Left kidney (tissue), 8 donors: ENCODE measurements at places on chromosomes 1 and 21.

- DNase-seq: no peak
These were observed 12.2 kb upstream of the TRNAU1AP start for GRCh38 chr1:28540651-28541050.

DNA sequence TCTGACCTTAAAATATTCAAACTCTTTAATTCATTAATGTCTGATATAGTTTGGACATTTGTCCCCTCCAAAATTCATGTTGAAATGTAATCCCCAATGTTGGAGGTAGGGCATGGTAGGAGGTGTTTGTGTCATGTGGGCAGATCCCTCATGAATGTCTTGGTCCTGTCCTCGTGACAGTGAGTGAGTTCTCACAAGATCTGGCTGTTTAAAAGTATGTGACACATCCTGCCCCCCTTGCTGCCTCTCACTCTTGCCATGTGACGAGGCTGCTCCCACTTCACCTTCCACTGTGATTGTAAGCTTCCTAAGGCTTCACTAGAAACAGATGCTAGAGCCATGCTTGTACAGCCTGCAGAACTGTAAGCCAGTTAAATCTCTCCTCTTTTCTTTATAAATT lies 21.3 kb upstream of the FBXO28 start:
- DNase-seq: no peak

- no peak for DNase-seq
These were observed 42.3 kb upstream of the RUNX3 start for GRCh38 chr1:24972221-24972914.

DNA sequence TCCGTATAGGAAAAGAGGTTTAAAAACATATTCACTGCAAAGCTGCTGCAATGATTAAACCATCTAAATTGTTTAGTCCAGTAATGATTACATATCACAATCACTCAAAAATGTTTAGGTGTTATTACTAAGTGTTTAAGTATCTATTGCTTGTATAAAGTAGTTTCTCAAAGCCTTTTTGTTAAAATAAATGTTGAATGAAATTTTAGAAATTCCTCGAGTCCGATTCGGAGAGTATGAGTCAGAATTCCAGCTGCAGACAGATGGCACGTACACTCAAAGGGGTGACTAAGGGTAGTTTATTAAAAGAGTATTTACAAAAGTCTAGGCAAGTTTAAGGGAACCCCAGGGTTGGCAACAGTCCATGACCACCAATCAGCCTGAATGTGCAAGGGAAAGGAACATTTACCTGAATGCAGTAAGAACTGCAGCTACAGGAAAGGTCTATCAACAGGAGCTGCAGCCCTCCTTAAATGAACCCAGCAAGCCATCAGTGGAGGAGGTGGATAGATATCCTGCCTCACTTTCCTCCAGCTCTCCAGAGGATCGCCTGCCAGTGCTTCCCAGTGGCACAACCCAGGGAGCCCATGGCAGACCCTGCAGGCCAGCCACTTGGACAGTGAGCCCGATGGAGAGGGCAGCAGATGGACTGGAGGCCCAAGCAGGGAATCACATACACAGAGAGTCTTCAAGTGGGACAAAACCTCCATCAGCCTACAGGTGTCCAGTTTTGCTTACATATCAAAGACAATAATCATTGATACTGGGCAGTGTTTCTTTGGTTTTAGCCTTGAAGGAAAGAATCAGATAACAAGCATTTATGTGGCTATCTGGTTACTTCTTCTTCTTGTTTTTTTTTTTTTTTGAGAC lies 92.1 kb upstream of the SLC44A3 start:
- DNase-seq: no peak

GRCh38 chr21:46386734-46387088 lies 62.8 kb downstream of the PCNT start:
- DNase-seq: no peak

DNA sequence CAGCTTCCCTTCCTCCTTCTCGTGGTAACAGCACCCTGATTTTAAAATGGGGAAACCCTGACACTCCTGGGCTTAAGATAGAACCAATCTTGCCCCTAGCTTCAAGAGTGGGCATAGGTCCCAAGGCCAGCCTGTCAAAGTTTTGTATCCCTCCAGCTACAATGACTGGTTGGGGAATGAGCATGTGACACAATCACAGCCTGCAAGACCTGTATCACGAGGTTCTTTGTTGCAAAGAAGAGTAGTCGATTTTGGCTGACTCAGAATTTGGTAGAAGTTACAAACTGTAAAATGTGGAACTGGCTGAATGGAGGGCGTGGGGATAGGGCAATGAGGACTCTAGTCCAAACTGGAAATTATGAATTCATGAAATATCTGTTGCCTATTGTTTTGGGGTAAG lies 18.7 kb downstream of the CTSK start:
- DNase-seq: no peak

DNA sequence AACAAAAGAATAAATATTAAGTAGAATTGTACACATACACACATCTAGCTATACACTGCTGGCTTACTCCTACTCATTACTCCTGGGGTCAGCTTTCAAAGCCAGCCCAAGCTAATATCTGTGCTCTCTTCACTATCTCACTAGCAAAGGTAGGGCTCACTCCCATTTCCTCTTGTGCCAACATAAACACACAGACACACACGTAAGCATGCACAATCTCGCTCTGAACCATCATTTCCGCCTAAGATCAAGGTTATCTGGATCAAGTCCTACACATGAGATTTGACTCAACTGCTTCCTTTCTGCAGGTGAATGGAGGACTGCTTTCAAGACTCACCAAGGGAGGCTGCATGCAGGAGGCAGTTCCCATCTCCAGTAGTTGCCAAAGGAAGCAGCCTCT lies 28.8 kb upstream of the MTMR11 start:
- no peak for DNase-seq

GRCh38 chr1:31861346-31861745 lies 45.5 kb upstream of the SPOCD1 start:
- no peak for DNase-seq

GRCh38 chr1:41122851-41123518 lies 101.5 kb upstream of the SLFNL1 start:
- DNase-seq: no peak

DNA sequence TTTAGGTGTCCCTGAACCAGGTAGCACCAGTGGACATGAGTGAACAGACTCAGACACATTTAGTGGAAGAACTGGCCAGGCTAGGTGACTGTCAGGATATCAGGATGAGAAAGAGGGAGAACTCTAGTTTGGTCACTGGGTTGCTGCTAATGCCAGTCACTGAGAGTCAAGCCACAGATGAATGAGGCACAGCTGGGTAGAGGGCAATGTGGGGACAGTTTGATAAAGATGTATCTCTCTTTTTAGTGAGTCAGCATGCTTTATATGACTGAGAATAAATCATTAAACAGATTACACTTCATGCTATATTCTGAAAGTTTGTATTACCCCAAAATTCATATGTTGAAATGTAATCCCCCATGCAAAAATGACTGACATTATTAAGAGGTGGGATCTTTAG lies 87.1 kb downstream of the SELENOF start:
- DNase-seq: no peak

- DNase-seq: no peak
These were observed 7.0 kb downstream of the FOXD2 start for GRCh38 chr1:47444562-47445465.

DNA sequence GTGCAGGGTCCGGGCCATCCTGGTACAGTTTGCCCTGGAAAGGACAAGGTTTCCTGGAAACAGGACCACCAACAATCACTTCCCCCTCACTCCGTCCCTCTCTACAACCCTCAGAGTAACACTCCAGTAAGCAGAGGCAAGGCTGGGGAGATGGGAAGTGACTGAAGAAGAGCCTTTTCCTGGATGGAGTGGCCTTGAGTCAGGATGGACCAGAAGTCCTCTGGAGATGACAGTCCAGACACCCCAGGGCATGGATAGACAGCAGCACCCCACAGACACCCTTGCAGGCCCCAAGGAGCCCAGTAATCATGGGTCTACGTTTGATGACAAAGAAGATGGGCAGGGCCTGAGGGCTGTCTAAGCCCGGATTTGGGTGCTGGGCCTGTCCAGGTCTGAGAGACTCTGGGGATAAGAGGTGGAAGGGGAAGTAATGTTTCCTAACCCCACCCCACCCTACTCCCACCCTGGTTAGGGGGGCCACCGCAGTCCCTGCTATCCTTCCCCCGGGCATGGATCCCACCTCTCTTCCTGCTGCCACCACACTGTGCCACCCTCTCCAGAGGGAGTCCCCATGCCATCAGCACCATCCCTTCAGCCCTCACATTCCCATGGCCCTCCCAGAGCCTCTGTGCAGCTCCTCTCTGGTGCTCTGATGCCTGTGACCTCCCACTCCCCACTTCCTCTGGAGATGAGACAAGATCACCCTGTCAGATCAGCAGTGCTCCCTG lies 7.2 kb upstream of the S100A8 start:
- no peak for DNase-seq

DNA sequence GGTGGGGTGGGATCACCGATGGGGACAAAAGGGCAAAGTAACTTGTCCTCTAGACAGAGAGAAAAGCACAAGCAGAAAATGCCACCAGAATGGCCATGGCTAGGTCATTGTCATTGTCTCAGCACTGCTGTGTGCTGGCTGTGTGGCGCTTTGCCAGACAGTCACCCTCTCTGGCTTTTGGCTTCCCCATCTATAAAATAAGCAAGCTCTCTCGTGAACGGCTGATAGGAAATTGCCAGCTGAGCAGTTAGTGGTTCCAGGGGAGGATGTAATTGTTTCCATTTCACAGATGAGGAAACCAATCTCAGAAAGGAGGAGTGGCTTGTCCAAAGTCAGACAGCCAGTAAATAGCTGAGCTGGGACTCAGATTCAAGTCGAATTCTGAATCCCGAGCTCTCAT lies 32.5 kb downstream of the PADI2 start:
- no peak for DNase-seq

- DNase-seq: no peak
These were observed 28.6 kb downstream of the KRTAP10-1 start for GRCh38 chr21:44511219-44511937.

GRCh38 chr1:166944186-166944967 lies 31.0 kb downstream of the ILDR2 start:
- DNase-seq: no peak

DNA sequence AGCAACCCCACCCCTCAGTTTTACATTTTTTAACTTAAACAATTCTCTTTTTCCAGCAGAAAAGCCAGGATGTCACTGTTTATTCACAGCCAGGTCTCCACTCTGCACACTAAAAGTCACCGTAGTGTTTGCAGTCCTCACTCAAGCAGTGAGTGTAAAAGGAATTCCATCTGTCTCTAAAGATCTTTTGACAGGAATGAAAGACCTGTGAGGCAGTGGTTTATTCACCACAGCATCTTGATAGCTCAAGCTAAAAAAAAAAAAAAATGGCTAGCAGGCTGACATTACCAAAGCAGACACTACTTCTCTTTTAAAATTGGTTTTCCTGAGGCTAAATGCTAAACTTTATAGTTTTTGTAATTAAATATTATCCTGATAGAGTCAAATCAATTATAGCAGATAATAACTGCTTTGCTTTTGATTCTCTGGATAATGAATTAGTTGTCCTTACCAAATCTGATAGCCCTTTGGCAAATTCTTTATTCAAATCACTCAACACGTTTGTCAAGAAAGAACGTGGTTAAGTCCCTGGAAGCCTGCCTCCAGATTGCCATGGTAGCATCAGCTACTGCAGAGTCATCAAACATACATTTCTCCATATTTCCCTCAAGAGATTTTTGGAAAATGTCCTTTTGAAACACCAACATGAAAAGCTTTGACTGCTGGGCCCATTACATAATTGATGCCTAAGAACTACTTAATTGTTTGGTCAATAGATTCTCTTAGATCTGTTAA lies 22.2 kb upstream of the SLC5A9 start:
- DNase-seq: no peak
